ENCODE measurements at places on chromosomes 12 and 14.

- no peak for DNase-seq
Measured at GRCh38 chr12:76945867-76946266, 67.0 kb upstream of the CSRP2 start.

DNA sequence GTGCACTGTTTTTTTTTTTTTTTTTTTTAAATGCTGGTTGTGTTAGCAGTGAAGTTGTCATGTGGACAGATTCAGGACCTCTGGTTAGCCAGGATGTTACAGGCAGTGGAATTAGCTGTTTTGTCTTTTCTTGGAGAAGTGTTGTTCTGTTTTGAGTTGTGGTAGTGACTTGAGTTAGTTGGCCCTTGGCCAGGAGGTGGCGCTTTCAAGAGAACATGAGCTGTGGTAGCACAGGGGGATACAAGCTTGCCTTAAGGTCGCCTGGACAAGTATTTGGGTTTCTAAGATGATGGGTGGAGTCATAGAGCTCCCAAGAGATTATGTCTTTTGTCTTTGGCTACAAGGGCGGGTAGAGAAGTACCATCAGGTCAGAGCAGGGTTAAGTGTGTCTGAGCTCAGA lies 33.3 kb upstream of the CCDC198 start:
- DNase-seq: no peak

DNA sequence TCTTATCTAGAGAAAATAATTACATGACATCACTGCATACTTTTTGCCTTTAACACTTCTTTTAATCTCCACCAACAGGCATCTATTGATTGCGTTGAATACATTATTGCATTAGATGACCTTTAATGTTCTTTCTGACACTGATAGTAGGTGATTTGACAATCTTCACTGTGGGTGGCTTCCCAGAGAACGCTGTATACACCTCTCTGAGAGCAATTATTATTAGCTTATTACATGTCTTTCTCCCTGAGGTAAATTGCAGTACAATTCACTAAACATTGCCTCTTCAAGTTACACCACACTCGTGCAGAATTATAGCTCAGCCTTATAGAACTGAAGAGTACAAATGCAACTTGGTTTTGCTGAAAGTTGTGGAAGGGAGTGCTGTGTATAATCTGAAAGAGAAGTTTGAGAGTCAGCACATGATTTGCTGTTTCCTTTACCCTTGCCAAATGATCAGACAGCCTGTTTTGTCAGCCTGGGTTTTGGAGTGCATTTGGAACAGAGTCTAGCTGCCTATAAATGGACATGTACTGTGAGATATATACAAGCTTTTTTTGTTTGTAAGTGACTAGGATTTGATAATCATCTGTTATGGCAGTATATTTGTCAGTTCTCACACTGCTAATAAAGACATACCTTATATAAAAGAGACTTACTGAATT lies 369.2 kb downstream of the CCER1 start:
- DNase-seq: no peak

GRCh38 chr14:32350020-32350419 lies 20.9 kb downstream of the AKAP6 start:
- DNase-seq: no peak

- DNase-seq: no peak
Measured at GRCh38 chr12:11725686-11726085, 76.2 kb downstream of the ETV6 start.

GRCh38 chr12:90305379-90305778 lies 596.7 kb upstream of the ATP2B1 start:
- no peak for DNase-seq

DNA sequence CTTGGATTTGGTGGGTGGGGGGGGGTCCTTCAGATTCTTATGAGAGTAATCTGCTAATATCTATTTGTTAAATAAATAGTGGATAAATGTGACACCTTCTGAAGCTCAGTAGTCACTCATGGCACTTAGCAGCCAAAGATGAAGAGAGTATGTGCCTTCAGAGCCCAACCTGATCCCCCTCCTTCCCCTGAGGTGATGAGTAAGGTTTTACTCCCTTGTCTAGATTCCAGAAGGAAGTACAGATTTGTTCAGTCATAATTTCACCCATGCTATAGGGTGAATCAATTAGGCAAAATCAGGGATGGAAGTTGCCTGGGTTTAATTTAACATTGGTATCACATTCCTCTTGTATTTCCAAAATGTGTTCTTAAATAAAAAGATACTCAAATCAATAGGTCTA lies 340.3 kb upstream of the ATP2B1 start:
- no peak for DNase-seq

DNA sequence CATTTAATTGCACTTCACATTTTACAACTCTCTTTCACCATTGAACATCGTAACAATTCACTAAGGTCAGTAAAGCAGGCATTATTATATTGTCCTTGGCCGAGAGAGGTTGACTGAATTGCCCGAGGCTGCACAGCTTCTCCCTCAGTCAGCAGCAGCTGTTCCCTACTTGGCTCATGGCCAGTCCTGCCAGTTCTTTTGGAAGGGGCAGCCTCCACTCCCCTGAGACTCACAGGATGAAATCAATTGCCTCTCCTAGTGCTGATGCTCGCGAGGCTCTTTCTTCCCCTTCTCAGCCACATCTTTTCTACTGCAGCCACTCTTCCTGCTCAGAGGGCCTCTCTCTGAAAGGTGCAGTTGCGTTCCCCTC lies 79.9 kb upstream of the KCNA1 start:
- DNase-seq: no peak

DNA sequence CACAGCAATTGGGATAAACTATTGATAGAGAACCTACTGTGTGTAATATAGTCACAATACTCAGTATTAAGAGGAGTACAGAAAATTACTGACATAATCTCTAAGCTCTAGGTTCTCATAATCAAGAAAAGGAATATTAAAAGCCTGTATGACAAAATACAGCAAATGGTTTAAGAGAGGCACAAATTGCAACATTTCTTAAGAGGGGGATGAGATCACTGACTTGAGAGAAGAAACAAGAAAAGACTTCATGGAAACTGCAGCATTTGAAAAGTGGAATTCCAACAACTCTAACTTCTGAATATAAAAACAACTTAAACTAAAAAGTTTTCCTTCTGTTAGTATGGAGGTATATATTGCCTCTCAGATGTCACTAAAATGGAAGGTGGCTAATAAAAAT lies 89.7 kb downstream of the NUMB start:
- no peak for DNase-seq

DNA sequence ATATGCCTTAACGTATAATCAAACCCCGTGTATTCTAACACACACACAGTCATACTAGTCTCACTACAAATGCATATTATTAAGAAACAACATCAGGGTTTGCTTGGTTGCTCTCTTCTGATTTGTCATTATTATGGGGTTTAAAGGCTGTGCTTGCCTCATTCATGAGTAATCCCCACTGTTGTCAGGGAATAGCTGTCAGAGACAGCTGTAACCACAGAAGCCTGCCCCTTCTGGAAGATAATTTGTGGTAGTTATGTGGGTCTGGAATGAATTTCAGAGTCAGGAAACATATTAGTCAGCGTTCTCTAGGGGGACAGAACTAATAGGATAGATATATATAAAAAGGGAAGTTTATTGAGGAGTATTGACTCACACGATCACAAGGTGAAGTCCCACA lies 456.9 kb upstream of the TMEM132C start:
- DNase-seq: no peak

- no peak for DNase-seq
Measured at GRCh38 chr14:105307052-105307727, 6.4 kb upstream of the BRF1 start.

DNA sequence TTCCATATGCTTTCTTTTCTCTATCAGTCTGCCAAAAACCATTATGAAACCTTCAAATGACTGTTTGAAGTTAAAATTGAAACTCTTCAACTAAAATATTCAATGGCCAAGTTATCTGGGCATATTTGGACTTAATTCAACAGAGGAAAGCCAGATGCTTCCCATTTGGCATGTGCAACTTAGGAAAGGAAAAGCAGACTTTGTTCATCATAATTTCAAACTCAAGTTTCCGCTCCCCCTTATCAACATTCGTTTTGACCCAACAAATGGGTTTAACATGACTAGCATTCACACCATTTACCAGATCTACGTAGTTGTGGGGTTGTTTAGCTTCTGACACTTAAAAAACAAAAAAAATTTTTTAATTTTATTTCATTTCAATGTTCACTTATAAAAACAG lies 75.7 kb downstream of the PLEKHG7 start:
- DNase-seq: no peak

DNA sequence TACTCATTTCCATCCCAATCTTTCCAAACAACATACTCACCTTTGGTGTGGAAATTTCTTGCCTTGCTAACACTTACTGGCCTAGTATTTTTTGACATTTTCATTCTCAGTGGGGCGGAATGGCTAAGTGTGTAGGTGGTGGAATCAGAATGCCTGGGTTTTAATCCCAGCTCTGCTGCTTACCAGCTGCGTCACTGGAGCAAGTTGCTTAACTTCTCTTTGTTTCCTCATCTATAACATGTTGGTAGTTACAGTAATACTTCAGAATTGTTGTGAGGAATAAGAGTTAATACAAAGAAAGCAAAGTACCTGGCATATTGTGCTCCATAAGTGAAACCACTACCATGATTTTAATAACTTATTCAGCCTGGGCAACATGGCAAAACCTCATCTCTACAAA lies 3.0 kb upstream of the FAM177A1 start:
- DNase-seq: no peak

GRCh38 chr12:10891937-10892336 lies 7.9 kb upstream of the PRH1 start:
- DNase-seq: no peak

DNA sequence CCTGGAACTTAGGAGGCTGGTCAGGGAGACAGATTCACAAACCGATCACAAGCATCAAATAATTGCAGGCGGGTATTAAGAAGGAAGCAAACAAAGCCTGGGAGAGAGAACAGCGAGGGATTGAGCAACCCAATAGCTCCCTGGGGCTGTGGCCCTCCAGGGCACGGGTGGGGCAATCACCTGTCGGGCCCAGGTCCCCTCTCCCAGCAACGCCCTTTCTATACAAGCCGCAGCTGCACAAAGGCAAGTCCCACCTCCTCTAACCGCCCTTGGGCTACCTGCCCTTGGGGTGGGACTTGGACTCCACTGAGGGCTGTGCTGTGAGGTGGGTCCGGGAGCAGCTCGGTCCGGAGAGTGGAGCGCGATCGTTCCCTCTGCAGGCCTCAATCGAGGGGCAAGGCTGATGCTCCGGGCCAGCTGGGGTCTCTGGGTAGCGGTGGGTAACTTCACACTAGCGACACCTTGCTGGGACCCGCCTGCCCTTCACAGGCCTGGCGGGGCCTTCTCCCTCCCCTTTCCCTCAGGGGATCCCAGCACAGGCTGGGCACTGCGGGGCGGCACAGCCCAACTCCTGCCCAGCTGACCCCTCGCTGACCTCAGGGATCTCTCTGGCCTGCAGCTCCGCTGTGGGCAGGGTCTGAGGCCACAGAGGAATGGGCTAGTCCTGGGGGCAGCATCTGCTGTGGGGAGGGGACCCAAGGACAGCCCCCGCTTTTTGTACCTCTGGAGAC lies 8.0 kb downstream of the PHB2 start:
- DNase-seq: no peak

DNA sequence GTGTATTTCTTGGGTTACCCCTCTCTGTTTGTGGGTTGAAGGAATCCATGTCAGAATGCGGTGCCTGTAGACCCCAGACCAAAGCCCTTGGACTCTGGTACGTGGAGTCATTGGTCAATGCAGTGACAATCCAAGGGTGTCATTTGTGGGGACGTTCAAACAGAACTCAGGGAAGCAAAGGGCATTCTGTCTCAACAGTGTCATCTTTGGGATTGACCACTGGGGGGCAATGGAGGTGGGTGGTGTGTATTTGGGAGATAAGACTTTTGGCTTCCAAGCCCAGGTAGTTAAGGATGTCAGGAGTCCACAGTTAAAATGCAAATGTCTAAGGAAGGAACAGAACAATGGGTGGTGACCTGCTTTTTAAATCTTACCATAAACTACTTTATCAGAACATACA lies 54.6 kb upstream of the CCDC175 start:
- DNase-seq: no peak

GRCh38 chr14:89983375-89983774 lies 27.6 kb downstream of the TDP1 start:
- no peak for DNase-seq
